Activated CD8-positive, alpha-beta memory T cell treated with anti-CD3 and anti-CD28 coated beads, Interleukin-2, amount 10 ng/mL, durations not matched to agents 7 days and 5 days (primary cell): ENCODE measurements at places on chromosomes 16 and 17.

- peak; percentile 41 for DNase-seq
These were observed 1.9 kb upstream of the CD68 start for GRCh38 chr17:7577327-7578199.

GRCh38 chr16:28166394-28167208, 45.2 kb downstream of the XPO6 start:
- DNase-seq, result peak; percentile 49

DNA sequence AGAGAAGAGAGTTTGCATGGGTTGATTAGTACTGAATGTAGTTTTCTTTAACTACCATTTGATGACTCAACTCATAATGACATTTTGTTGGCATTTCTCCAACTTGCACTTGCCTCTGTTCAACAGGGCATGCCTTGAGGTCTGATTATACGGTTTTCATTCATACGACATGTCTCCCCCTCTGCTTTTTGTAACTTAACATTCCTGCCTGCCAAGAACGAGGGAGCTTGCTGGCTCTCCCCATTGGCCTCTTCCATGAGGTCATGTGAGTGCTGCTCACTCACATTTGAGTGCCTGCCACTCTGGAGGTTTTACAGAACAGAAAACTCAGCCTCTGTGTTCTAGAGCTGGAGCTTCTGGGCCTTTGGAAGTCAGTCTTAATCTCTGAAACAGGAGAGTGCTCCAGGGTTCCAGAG, 19.7 kb downstream of the MAP2K6 start:
- DNase-seq, result no peak

GRCh38 chr16:65519402-65519801, 397.5 kb upstream of the CDH11 start:
- DNase-seq, result no peak

- DNase-seq, result no peak
These were observed 28.6 kb downstream of the C16orf74 start for GRCh38 chr16:85722128-85722893.

DNA sequence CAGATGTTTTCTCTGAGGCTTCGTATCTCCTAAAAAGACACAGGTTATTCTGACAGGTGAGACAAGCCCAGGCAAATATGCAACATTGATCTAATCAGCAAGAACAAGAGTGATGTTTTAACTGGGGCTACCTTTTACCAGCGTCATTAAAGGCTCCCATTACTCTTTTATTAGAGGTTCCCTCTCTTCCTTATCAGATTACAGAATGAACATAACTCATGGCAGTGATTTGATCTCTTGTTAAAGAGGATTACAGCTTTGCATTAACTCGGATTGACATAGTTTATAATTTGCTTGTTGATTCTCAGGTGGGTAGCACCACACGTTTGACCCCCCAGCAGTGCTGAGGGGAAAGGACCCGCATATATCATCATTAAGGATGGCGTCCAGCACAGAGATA, 90.5 kb downstream of the AATF start:
- no peak for DNase-seq

DNA sequence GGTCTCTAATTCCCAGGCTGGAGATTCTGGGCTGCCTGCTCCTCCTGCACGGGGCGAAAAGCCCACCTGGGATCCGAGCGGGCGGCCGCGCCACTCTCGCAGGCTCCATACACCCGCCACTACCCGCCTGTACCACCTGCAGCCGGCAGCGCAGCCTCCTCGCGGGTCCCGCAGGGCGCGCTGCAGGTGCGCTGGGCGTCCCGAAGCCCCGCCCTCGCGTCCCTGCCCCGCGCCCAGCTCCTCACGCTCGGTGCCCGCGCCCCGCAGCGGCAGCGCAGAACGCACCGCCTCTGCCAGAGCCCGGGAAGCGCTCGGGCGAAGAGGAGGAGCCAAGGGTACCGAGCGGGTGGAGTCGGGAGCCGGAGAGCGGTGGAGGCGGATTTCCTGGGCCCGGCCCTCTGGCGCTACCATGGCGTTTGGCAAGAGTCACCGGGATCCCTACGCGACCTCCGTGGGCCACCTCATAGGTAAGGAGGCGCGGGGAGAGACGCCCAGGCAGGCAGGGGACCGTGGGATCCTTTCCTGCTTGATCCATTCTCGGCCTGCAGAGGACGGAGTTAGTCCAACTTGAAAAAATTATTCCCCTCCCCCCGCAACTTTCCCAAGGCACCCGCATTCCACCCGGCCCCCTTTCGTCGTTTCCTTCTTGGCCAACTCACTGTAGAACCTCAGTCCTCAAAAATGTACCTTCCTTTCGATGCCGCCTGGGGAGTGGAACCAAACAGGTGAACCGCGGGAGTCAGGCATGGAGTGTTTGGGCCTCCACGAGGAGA, at the start of gene TOM1L1:
TOM1L1 (plus strand) TSS at position 396 of the 773 bp plus-strand sequence; CDS start at position 410, 14 bp downstream.
- DNase-seq, result no peak

DNA sequence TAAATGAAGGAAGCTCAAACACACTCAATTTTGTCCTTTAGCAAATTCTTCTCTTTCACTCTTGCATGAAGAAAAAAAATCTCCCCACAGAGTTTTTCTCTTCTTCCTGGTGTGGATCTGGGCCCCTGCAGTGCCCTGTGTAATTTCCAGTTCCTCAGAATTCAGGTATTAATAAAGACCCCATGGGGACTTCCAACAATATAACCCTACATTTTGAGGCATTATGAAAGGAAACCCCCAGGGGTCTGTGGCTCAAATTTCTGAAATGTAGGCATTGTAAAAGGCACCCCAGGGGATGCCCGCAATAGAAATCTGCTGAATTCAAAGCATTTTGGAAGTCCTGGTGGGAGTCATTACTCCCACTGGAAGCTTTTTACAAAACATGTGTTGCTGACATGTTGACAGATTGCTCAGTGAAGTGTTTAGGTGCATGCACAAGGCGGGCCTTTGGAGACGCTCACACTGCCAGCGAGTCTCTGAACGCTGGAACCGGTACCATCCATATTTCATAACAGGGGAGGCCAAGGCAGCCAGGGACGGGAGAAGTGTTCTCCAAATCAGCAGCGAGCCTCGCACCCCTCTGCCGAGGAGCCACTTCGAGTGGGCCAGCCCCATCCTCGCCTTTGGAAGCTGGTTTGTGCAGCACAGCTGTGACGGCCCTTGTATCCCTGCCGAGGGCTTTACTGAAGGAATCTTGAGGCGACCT, 154.0 kb downstream of the ZNF423 start:
- no peak for DNase-seq

- DNase-seq, result peak; percentile 55
These were observed 2.1 kb downstream of the KCNH4 start for GRCh38 chr17:42178817-42179216.

- DNase-seq, result no peak
These were observed 118.3 kb upstream of the EEF2KMT start for GRCh38 chr16:5215901-5216300.

GRCh38 chr17:75081611-75082540, 5.9 kb upstream of the SLC16A5 start:
- no peak for DNase-seq

- DNase-seq, result no peak
These were observed 12.3 kb downstream of the GPRC5B start for GRCh38 chr16:19872179-19872863.

DNA sequence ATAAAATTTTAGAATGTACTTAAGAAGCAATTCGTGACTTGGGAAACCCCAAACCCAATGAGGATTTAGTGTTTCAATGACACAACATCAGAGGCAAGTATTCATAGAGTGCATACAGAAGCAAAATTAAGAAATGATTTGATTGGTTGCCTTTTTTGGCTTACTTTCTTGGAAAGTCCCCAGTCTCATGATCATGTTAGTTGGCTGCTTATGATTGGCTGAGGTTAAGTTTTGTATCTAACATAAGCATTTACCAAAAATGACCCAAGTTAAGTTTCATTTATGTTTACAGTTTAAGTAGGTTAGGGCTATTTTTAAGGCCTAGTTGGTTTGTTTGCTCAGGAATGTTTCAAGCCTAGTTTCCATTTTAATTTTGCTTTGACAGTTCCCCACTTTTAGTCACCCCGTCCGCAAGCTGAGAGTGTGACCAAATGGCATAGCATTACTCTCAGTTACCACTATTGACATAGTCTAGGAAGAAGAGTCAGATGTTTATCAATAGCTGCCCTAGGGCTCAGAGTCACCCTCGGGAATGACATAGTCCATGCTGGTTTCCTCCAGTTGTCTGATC, 36.2 kb downstream of the DGKE start:
- no peak for DNase-seq

GRCh38 chr16:10245002-10245401, 62.8 kb upstream of the GRIN2A start:
- DNase-seq, result no peak

DNA sequence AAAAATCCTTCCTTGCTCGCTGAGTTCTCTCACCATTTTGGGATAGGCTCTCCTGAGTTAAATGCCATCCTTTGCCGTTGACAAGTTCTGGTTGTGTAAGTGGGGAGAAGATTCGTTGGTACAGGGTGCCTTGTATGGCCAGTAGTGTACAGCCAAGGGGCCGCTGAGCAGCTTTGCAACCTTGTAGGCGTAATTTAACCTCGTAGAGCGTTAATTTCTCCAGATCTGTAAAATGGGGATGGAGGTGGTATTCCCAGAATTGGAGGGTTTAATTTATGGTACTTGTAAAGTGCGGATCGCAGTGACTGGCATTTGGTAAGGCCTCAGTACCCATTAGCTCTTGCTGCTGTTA, 1.4 kb downstream of the ARSG start:
- no peak for DNase-seq

- DNase-seq, result no peak
These were observed 89.4 kb downstream of the RPA1 start for GRCh38 chr17:1919201-1919600.

DNA sequence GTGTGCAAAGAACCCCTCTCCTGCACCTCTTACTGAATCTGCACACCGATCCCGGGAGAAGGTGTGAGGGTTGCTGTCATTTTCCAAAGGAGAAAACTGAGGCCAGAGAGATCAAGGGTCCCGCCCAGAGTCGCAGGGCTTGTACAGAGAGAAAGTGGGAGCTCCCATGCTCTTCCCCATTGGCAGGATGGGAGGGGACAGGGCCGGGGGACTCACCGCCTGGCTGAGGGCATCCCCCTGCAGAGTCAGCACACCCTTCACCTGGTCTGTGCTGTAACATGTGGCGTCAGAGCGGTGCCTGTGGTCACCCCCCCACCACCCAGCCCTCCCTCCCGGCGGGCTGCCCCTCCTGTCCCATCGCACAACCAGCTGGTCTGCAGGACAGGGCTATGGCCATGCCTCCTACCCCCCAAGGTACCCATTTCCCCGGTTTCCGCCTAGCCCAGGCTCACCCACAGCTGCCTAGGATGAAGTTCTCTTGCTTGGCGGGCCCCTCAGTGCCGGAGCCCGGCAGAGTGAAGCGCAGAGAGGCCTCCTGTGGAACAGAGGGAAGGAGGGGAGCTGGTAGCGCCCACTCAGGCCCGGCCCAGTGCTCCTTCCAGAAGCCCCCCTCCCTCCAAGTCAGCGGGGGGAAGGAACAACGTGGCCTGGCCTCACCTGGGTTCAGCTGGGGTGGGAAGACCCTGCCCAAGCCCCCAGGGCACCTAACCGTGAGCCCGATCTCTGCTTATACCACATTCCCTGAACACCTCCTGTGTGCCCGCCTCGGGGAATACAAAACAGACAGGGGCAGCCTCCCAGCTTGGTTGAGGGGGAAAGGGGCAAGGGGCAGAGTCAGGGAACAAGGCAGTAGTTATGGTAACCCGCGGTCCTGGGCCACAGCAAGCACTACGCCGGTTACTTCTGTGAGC, 1.1 kb downstream of the ROGDI start:
- no peak for DNase-seq

GRCh38 chr16:70579248-70579647, 55.6 kb downstream of the SF3B3 start:
- DNase-seq, result no peak

DNA sequence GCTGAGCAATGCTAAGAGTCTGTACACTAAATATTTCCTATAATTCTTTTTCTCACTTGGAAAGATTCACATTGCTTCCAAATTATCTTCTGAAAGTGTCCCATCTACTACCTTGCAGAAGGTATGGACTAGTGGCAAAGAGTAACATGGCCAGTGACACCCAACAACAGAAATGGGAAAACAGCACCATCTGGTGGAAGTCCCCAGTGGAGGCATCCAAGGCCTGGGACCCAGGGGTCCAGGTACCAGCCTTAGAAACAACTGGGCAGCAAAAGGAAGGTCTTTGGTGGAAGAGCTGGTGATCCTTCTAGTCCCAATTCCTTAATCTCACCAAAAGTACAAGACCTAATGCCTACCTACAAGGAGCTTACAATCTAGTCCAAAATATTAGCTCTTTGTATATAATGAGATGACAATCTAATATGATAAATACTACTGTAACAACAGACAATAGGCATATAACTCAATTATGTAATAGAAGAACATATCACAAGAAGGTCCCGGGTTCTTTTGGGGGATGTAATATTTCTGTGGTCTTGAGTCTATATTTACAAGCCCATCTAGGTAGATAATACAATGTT, 55.3 kb downstream of the SKAP1 start:
- peak; percentile 46 for DNase-seq

GRCh38 chr17:2929881-2930533, 133.4 kb downstream of the OR1D5 start:
- DNase-seq, result no peak

DNA sequence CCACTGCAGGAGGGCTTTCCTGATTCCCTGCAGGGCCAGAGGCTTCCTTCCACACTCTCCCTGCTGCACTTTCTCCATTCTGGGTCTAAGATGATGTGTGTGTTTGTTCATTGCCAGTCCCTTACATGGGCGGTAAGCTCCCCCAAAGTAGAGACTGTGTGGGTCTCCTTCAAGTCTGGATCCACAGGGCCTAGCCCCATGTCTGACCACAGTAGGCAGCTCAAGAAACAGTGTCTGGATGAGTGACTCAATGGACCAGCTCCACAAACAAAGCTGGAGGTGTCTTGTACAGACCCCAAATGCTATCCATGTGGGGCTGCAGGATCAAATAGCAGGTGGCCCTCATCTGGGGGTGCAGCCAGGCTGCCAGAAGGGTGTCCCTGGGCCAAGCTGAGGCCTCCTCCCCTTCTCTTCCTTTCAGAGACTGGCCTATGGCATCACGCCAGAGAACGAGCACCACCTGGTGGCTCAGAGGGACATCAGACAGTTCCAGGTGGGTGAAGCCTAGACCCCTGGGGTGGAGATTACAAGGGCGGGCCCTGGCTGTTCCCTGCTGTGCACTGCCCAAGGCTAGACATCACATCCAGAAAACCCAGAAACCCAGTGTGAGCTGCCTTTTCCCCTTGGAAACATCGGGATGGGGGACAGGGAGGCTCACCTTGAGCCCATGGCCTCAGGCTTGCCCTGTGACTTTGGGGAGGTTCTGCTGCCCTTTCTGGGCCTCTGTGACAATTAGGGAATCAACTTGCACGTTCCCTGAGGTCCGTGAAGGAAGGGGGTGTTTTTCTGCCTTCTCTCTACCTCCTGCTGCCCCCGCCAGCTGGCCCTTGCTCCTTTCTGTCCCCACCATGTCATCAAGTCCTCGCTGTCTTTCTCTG, 45.9 kb downstream of the SLC6A2 start:
- DNase-seq, result peak; percentile 50

DNA sequence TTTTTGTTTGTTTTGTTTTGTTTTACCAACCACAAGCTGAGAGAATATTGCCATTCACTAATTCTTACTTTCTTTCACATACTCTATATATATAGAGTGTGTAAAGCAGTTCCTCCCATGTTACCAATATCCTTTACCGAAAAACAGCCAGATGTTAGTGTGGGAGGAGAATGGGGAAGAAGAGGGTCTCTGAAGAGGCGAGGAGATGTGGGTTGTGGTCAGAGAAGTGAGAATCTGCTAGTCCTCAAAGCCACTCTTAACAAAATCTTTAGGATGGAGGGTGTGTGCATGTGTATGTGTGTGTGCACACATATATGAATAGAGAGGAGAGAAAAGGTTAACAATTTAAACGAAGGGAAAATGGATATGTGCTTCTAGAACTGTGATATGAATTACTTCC, 80.6 kb downstream of the TUBD1 start:
- DNase-seq, result no peak
